NCI-H2081 treated with DMSO at 0.1 percent for 48 hours (cell line): ENCODE measurements at places on chromosomes 5 and 9.

DNA sequence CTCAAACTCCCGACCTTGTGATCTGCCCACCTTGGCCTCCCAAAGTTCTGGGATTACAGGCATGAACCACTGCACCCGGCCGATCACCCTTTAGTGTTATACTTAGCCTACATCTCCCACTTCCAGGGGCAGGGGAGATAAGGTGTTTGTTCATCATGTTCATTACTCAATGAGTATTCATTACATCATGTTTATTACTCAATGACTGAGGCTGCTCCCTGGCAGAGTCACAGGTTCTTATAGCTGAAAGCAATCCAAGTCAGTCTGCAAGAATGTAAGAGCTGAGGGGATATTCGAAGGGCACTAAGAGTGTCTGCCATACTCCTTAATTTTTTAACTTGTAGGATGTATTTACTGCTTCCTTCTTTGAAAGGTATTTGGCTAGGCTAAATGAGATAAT lies 214.2 kb downstream of the SPATA31D1 start:
- DNase-seq = no peak

- no peak for DNase-seq
Measured at GRCh38 chr5:75167345-75167744, 69.3 kb downstream of the ANKRD31 start.

GRCh38 chr9:17839776-17840175 lies 260.9 kb downstream of the SH3GL2 start:
- DNase-seq = no peak

DNA sequence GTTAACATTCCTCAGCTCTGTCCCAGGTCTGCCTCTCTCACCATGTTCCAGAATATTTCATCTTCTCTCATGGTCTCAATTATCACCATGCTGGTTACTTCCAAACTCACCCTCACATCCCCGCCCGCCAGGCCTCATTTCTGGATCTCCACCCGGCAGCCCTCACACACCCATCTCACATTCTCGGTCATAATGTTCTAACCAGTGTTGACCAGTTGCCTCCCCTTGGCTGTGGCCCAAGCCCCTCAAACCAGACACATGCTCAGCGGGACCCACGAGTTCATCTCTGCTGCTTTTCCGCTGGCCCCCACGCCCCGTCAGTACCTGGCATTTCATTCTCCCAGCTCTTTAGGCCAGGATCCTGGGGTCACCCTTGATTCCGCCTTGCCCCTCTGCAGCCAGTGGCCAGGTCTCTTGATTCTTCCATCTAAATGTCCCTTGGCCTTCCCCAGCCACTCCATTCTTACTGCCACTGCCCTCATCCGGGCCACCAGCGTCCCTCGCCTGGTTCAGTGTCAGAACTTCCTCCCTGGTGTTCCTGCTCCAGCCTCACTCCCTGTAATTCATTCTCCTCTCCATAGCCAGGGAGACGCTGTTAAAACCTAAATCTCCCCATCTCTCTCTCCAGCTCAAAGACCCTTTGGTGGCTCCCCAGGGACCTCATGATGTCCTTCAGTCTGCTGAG lies 141.7 kb downstream of the MVB12B start:
- DNase-seq = no peak

- no peak for DNase-seq
Measured at GRCh38 chr9:124140941-124141568, 116.7 kb upstream of the NEK6 start.

DNA sequence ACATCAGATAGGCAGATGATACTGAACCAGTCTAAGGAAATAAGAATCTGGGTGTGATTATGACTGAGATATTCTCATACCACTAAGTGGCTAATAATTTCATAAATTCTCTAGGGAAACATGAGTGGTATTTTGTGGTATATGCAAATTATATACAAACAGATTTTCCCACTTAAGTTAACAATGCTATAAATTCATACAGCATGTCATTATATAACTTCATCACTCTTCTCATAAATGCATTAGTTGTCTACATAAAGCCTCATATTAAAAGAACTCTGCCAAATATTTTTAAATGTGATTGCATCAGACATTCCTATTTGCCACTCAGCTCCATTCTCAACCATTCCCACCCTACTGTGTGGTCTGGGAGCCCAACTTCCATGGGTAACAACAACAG lies 226.5 kb downstream of the TLE1 start:
- DNase-seq = no peak

GRCh38 chr5:55541056-55541635 lies 6.4 kb upstream of the PLPP1 start:
- DNase-seq = no peak

GRCh38 chr5:65727491-65728156 lies 5.6 kb downstream of the NLN start:
- DNase-seq = no peak

DNA sequence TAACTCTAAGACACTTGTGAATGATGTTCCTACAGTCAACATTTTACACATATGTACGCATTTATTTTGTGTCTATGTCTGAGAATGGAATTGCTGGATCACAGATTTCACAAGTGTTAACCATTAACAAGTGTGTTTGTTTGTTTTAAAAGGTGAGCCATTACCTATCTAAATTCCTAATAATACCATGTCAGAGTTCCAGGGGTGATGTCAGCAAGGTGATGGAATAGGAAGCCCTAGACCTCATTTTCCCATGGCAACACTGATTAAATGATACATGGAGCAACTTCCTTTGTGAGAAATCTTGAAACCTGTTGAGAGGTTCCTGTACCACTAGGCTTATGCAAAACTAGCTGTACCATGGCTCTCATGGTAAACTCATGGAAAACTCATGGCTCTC lies 309.7 kb downstream of the CYLC2 start:
- DNase-seq = no peak

DNA sequence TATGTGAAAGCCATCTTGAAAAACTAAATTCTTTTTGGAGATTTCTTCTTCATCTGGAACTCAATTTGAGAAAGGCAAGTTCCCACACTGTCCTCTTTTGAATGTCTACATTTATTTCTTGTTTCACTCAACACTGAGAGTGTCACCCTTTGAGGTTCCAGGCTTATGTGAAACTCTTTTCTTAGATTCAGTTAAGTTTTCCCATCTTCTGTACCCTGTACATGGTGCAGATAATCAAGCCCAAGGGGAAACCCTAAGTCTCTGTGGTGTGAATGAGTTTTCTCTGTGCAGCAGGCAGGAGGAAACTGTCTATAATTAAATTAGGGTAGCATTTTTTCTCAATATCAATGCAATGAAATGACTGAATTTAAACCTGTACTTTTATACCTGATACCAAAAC lies 72.3 kb upstream of the PRLR start:
- no peak for DNase-seq

GRCh38 chr5:39253196-39253595 lies 33.8 kb upstream of the FYB1 start:
- DNase-seq = no peak

DNA sequence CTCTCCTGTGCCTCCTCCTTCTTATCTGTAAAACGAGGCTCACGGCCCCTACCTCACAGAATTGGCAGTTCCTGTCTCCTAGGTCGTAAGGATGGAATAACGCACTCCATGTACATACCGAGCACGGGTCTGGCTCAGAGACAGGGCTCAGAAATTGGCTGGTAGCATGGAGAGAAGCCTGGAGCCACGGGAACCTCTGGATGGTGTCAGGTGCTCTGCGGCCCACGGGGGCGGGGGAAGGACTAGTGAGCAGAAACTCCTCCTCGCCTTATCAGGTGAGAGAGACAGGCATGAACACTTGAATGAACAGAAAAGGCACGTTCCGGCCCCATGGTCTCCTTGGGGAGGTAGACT lies 15.4 kb upstream of the C5orf47 start:
- DNase-seq = no peak

DNA sequence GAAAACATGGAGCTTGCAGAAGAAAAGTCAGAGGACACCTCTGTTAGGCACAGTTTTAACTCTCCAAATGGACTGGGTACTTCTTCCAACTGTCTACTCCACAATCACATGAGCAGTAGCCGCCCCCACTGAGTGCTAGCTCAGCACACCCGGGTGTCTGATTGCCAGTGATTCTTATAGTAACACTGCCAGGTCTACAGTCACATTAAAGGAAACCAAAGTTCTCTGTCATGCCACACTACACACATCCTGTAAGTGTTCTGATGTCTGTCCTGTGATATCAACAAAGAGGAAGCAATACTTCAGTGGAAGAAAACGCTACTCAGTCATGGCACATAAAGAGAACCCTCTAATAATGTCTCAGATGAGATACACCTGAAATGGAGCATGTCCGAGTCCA lies at the start of gene HAVCR2:
HAVCR2 (minus strand) TSS at position 69 of the 400 bp plus-strand sequence; CDS start at position 8, 61 bp downstream.
- DNase-seq = no peak

GRCh38 chr9:13330396-13331004 lies 51.0 kb upstream of the MPDZ start:
- DNase-seq = no peak

DNA sequence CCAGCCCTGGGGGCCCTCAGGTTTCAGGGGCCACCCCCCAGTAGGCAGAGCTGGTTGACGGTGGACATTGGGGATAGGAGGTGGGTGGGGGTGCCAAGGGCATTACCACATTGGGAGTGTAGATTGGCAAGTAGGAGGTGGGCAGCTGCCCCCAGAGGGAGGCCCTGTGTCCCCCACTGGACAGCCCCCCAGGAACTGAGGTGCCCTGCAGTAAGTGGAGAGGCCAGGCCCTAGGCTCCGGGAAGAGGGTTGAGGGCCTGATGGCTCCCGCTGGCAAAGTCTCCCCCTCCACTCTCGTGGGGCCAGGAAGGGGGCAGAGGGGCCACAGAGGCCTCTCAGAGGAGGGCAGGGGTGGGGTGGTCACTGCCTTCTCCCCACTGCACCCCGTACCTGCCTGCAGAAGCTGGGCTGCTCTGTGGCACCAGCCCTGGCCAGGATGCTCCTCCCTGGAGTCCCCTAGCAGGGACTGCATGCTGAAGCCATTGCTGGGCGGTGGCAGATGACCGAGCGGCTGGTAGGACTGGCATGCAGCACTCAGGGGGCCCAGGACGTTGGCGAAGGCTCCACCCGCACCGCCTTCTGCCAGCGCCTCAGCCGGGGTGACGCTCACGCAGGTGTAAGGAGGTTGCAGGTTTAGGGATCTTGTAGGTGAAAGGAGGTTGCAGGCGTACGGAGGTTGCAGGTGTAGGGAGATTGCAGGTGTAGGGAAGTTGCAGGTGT lies 89.6 kb upstream of the CACNA1B start:
- no peak for DNase-seq

- DNase-seq = no peak
Measured at GRCh38 chr5:168885324-168886120, 306.4 kb upstream of the PANK3 start.

- peak; percentile 18 for DNase-seq
Measured at GRCh38 chr5:137119321-137119720, 379.8 kb downstream of the SPOCK1 start.

GRCh38 chr9:78557540-78557939 lies 260.6 kb downstream of the PSAT1 start:
- DNase-seq = no peak

DNA sequence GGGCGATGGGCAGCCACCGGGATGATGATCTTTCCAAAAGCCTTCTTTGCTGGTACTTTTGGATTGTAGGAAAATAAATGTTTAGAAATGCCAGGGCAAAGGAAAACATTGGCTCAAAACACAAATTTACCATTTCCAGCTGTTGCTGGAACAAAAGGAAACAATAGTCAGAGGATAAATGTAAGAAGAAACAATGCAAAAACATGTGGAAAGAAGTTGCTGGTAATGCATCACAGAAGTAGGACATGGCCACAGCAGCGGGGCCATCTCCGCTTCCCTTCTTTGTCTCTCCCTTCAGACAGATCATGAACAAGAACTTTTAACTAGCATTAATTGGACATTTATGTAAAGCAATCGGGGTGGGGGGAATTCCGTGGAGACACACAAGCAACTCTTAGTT lies 184.5 kb downstream of the EBF1 start:
- DNase-seq = no peak

- DNase-seq = no peak
Measured at GRCh38 chr9:114077162-114077837, 800 bp downstream of the AMBP start.

DNA sequence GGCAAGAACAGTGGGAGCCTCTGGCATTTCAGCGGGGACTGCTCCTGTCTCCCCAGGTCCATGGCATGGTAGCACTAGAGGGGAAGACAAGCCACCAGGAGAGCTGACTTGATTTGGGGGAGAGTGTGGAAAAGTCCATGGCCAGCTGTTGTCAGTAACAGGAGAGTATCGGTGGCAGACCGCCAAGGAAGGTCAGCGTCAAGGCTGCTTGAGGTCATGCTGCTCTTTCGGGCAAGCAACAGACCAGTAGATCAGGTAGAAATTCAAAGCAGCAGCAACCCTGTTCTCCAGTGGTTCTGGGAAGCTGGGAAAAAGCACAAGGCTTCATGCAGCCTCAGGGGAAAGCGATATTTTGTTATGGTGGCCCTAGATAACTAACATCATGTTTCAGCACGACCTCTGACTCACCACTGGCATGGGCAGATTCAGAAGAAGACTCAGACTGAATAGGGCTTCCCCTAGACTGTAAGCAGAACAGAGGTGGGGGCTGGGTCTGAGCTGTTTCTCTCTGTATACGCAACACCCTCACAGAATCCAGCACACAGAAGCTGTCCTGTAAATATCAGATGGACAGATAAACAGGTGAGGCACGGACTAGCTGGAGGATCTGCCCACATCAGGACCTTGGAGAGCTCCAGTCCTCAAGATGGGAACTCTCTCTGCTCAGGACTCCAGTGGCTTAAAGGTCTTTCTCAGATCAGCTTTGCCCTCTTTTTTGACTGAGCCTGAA lies 35.2 kb upstream of the PLEKHG4B start:
- DNase-seq = no peak

GRCh38 chr9:88789785-88790184 lies 201.5 kb upstream of the S1PR3 start:
- no peak for DNase-seq

DNA sequence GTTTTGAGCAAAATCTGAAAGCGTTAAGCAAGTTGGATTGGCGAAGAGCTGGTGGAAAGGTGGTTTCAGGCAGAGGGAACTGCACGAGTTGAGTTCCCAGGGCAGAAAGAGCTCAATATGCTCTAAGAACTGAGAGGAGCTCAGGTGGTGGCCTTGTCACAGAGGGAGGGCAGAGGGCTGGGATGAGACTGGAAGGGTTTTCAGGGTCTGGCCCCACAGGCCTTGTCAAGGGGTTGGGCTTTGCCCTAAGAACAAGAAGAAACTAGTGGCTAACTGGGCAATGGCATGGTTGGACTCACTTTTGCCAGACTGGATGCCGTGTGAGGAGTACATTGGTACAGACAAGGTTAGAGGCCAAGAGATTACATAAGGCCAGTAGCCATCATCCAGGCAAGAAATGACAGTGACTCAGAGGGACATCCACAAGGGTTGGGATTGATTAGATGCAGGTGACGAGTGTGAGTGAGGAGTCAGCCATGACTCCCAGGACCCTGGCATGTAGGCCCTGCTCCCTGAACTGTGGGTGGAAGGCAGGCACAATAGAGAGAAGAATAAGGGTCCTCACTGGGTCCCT lies 75.1 kb upstream of the SMIM23 start:
- DNase-seq = no peak
